Heart left ventricle (tissue), 16 donors: ENCODE measurements at places on chromosomes 1 and 21. TPM values are rescaled to one million over a fixed set of nuclear protein-coding genes. Genes with fewer than 3 reads are reported as not detected.

GRCh38 chr1:159860456-159860855, 2.0 kb downstream of the VSIG8 start:
- no peak overlapping the region for H3K27ac ChIP-seq
- H3K4me3 ChIP-seq = no peak overlapping the region
- no peak for DNase-seq
- H3K4me1 ChIP-seq = no peaks in the 10 kb centered on the region

DNA sequence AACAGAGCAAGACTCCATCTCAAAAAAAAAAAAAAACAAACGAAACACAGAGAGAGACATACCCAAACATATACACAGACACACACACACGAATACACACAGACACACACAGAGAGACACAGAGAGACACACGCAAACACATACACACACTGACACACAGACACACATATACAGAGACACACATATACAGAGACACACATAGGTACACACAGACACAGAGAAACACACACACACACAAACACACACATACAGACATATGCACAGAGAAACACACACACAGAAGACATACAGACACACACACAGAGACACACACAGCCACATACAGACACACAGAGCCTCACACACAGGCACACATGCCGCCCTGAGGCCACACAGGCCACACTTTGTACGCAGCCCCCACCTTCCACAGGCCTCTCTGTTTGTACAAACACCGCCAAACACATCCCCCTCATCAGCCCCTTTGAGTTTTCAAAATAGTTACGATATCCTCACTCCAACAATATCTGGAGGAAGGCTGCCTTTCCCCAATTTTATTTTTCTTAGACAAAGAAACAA, 57.5 kb upstream of the ABCG1 start:
- no peaks in the 10 kb centered on the region for H3K27me3 ChIP-seq
- H3K27ac ChIP-seq = no peak overlapping the region
- H3K36me3 ChIP-seq = no peaks in the 10 kb centered on the region
- peaks cover 3% of the 10 kb centered on the region for H3K4me1 ChIP-seq

DNA sequence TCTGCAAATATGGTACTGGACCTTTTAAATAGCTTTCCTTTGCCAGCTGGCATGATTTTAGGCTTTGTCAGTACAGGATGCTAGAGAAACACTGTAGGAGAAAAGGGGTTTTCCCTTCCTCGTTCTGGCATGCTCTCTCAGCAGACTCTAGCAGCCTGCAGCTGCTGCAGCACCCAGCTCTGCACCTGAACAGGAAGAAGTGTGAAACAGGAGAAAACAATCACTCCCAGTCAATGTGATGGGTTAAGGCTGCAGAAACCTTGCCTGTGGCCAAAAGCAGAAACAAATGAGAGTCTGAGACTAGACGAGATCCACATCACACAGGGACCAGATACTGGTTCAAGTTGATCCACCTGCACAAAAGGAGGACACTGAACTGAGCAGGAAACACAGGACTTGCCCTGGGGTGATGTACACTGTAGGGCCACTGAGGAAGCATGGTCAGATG, 21.2 kb downstream of the OVGP1 start:
- no peak for DNase-seq
- no peaks in the 10 kb centered on the region for H3K27me3 ChIP-seq
- no peak overlapping the region for H3K4me3 ChIP-seq
- H3K4me1 ChIP-seq = no peaks in the 10 kb centered on the region
- H3K36me3 ChIP-seq = no peaks in the 10 kb centered on the region

DNA sequence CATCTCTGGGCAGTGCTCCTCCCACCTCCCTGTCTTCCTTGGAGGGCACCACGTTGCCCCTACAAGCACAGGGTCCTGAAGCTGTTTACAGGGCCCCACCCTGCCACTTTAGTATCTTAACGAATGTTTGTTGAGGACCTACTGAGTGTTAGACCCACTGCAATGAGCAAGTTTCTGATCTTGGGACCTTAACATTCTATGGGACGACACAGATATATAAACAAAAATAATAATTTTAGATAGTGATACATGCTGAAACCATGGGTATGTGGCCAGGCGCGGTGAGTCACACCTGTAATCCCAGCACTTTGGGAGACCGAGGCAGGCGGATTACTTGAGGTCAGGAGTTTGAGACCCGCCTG, 10.1 kb downstream of the ENTREP3 start:
- peak overlapping the region; percentile 89 for H3K27ac ChIP-seq
- H3K4me3 ChIP-seq = peak overlapping the region; percentile 60
- no peak for DNase-seq
- H3K4me1 ChIP-seq = peaks cover under 1% of the 10 kb centered on the region
- no peaks in the 10 kb centered on the region for H3K27me3 ChIP-seq

- no peak overlapping the region for H3K27ac ChIP-seq
- H3K4me3 ChIP-seq = no peak overlapping the region
- no peaks in the 10 kb centered on the region for H3K4me1 ChIP-seq
Observed at GRCh38 chr21:37800057-37800455, 116.2 kb downstream of the KCNJ6 start.

DNA sequence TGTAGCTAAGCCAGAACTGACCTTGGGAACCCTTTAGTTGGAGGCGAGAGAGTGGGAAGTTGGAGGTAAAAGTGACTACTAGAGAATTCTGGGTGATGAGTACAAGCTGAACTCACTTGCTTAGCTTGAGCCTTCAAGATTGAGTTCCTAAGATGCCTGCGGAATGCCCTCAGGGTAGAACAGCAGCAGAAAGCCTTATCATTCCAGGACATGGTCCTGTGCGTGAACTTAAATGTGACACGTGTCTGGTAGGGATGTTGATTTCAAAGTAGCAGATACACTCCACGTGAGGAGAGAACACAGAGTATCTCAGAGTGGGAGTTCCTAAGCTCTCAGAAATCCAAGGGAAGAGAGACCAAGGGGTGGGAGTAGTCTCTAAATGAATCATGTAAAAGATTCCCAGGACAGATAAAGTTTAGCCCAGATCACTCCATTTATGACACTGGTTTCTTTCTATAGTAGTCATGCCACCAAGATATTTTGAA, 60.1 kb downstream of the KCNK1 start:
- no peaks in the 10 kb centered on the region for H3K27me3 ChIP-seq
- H3K36me3 ChIP-seq = no peaks in the 10 kb centered on the region
- H3K4me1 ChIP-seq = peaks cover 7% of the 10 kb centered on the region
- no peak for DNase-seq

DNA sequence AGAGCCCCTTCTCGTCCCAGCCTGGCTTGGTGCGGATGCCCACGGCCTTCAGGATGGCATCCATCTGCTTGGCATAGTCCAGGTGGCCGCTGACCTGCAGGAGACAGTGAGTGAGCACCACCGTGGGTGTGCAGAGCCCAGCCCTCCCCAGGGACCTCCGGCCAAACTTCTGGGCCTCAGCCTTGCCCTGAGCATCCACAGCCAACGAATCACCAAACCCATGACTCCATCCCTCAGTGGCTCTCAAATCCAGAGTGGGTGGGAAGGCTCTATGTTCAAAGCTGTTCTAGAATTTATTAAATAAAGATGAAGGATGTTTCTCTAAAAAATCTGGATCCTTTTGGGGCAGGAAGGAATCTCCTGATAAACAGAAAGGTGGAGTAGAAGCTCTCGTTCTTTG, 18.7 kb downstream of the HTR6 start:
- H3K4me1 ChIP-seq = no peaks in the 10 kb centered on the region
- H3K27me3 ChIP-seq = no peaks in the 10 kb centered on the region
- no peak overlapping the region for H3K4me3 ChIP-seq
- DNase-seq = peak; percentile 46

DNA sequence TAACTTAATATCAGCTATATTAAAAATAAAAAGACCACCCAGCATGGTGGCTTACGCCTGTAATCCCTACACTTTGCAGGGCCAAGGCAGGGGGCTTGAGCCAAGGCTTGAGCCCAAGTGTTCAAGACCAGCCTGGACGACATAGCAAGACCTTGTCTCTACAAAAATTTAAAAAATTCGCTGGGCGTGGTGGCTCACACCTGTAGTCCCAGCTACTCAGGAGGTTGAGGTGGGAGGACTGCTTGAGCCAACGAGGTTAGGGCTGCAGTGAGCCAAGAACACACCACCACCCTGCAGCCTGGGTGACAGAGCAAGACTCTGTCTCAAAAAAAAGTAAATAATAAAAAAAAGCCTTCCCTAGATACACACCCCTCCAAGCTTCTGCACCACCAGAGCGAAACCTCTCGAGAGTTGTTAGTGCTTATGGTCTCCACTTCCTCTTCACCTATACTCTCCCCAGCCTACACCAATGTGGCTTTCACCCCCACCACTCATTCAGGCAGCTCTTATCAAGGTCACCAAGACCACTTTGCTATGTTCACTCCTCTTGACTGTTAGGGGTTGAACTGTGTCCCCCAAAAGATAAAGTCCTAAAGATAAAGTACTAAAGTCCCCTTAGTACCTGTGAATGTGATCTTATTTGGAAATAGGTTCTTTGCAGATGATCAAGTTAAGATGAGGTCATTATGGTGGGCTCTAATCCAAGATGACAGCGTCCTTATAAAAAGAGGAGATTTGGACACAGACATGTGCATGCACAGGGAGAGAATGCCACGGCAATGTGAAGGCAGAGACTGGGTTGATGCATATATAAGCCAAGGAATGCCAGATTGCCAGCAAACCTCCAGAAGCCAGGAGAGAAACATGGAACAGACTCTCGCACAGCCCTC, 6.8 kb upstream of the PPP1R15B start:
- H3K4me1 ChIP-seq = peaks cover 8% of the 10 kb centered on the region
- H3K4me3 ChIP-seq = no peak overlapping the region
- no peaks in the 10 kb centered on the region for H3K27me3 ChIP-seq
- no peak for DNase-seq

GRCh38 chr1:172391976-172392375, 28.5 kb upstream of the C1orf105 start:
- H3K27ac ChIP-seq = no peak overlapping the region
- no peaks in the 10 kb centered on the region for H3K4me1 ChIP-seq
- H3K27me3 ChIP-seq = no peaks in the 10 kb centered on the region
- H3K36me3 ChIP-seq = peaks cover 4% of the 10 kb centered on the region

GRCh38 chr1:7069931-7070330, 284.7 kb downstream of the CAMTA1 start:
- H3K27ac ChIP-seq = no peak overlapping the region
- H3K36me3 ChIP-seq = no peaks in the 10 kb centered on the region
- H3K4me1 ChIP-seq = no peaks in the 10 kb centered on the region
- H3K27me3 ChIP-seq = no peaks in the 10 kb centered on the region
- H3K4me3 ChIP-seq = peak overlapping the region; percentile 40

- H3K27ac ChIP-seq = no peak overlapping the region
- H3K4me1 ChIP-seq = peaks cover 13% of the 10 kb centered on the region
Observed at GRCh38 chr1:8032366-8032910, 6.3 kb upstream of the ERRFI1 start.

DNA sequence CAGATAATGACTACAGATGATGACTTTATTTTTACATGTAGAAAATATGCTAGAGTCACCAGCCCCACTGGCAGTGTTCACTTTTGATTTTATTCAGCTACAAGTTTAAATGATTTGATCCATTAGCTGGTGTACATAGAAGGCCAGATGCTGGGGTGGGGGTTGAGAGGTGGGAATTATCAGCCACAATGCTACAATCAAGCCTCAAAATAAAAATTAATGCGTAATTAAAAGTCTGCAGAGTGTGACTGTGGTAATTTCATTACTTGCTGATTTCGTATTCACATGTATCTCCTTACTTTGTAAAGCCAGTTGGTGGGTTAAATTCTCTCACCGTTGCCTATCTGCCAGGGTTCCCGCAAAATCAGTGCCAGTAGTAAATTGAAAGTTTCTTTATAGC, 109.3 kb downstream of the GALNT2 start:
- no peaks in the 10 kb centered on the region for H3K36me3 ChIP-seq
- no peak for DNase-seq
- H3K27ac ChIP-seq = peak overlapping the region; percentile 40

The BLACAT1 gene
- total RNA-seq = not detected

The TIMM17A gene
- 120 TPM for total RNA-seq

The EGLN1 gene
- 77.8 TPM for total RNA-seq

The PYHIN1 gene
- total RNA-seq = not detected

The RNF187 gene
- 76.6 TPM for total RNA-seq

The LCE2A gene
- total RNA-seq = not detected

The TMEM61 gene
- total RNA-seq = not detected

The ARHGAP30 gene
- 2.1 TPM for total RNA-seq

The CCDC24 gene
- total RNA-seq = 1.1 TPM

The KRTAP8-1 gene
- total RNA-seq = not detected
